Activated CD4-positive, alpha-beta T cell treated with anti-CD3 and anti-CD28 coated beads, Interleukin-2, amount 50 U/mL, for 48 hours (primary cell): ENCODE measurements at places on chromosomes 2 and 18.

DNA sequence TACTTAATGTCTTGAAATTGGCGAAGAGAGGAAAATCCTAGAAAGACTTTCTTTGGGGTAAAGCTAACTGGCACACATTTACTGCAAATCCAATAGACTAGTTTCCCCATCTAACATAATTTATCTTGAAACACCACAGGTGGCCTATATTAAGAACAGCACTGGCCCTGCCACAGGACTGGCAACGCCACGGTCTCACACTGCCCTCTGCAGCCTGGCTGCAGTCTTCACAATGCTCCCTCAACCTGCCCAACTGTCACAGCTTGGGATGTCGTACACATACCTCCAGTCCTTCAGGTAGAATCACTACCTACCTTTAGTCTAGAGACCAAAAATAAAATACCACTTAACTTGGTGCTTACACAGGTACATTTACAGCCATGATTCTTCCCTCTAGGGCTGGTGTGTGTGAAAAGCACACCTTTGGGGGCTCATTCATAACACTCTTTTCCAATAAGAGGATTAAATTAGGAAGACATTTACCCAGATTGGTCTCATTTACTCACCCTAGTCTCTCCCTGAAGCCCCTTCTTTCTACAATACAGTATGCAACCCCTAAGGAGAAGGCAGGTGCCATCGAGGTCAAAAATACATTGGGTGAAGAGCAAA is 222.2 kb downstream of the C1D start:
- peak; percentile 29 for DNase-seq

DNA sequence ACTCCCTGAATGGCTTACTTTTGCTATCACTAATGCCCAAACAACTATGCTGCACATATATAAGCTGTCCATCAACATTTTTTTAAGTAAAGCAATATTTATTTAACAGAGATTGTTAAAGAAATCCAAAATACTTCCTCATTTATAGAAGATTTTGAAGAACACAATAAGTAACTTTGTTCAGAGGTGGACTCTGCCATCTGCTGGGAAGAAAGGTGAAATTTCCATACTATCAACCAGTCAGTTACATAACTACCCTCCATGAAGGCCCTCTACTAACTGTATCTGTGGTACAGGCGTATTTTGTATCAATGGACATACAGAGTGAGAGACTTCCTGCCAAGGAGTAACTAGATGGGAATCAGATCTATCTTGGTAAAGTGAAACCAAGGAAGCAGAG is 106.0 kb downstream of the DTNB start:
- DNase-seq = no peak

GRCh38 chr2:141933226-141933625 is 197.6 kb downstream of the LRP1B start:
- DNase-seq = no peak

- no peak for DNase-seq
Observed at GRCh38 chr18:55787536-55788073, 199.6 kb upstream of the TCF4 start.

DNA sequence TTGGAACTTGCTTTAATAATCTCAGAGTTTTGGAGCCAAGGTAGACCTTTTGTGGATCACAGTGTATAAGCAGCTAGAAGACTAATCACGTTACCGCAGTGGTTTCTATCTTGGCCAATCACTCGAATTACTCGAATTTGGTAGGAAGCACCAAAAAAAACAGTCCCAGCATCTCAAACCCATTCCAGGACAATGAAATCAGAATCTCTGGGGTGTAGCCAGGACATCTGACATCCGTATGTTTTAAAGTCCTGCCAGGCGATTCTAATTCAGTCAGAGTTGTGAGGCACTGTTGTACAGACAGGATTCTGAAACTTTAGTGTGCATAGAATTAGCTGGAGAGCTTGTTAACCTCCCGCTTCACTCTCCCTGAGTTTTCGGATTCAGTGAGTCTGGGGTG is 30.8 kb downstream of the GRHL1 start:
- DNase-seq = no peak

DNA sequence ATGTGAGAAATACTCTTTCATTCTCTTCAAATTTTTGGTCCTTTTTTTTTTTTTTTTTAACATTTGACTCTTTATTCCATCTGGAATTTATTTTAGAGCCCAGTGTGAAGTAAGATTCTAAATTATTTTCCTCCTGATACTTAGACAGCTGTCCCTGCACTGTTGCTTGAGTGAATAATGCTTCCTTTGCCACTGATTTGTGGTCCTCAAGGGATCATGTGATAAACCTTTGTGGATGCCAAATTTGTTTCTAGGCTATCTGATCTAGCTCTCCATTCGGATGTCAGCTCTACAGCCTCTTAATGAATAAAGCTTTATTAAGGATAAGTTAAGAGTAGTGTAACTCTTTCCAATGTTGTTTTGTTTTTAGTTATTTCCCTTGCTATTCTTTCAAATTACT is 142.3 kb downstream of the SMAD7 start:
- no peak for DNase-seq

DNA sequence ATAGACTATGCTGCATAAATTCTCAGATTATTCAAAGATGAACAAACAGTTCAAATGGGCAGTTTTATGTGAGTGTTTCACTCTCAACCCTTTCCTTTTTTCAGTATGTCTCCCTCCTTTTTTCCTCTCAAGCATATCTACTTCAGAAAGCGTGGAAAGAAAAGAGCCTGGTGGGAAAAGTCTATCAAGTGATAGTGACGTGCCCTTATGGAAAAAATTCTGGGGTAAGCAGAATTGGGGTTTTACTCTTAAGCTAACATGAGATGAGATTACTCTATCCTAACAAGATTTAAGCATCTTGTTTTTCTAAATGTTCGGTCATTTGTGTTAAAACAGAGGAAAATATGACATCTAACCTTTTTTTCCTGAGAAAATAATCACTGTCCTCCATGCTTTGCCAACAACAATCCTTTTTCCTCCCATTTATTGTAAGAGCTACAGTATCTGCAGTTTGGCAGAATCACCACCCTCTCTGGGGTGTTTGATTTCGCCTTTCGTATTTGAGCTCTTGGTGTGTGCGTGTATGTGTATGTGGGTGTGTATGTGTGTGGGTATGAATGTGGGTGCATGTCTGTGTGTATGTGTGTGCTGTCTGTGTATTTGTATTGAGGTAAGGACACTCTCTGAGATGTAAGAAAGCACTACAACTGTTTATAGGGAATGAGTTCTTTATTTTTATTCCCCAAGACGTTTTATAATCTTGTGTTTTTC is 143.9 kb upstream of the L3MBTL4 start:
- DNase-seq = no peak

DNA sequence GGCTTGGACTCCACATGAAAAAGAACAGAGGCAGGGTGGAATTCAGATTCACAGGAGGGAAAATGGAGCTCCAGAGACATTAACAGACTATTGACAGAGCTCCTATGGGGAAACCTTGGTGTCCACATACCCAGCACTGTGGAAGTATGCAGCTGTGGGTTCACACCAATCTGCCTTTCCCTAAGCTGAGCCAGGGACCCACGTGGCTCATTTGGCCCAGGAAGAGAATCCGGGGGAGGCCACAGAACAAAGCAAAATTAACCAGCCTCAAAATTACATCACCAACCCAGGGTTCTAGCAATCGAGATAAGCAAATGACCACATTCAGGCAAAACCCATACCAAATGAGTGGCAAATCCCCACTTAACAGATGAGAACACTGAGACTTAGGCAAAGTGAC is 105.8 kb upstream of the TWIST2 start:
- DNase-seq = no peak
